Body of pancreas (tissue), 4 donors: ENCODE measurements at places on chromosomes 2 and 18.

- DNase-seq, result no peak
Measured at GRCh38 chr2:97735161-97735561, 21.8 kb downstream of the ZAP70 start.

- no peak for DNase-seq
Measured at GRCh38 chr18:8409151-8409550, 200.1 kb upstream of the RAB12 start.

DNA sequence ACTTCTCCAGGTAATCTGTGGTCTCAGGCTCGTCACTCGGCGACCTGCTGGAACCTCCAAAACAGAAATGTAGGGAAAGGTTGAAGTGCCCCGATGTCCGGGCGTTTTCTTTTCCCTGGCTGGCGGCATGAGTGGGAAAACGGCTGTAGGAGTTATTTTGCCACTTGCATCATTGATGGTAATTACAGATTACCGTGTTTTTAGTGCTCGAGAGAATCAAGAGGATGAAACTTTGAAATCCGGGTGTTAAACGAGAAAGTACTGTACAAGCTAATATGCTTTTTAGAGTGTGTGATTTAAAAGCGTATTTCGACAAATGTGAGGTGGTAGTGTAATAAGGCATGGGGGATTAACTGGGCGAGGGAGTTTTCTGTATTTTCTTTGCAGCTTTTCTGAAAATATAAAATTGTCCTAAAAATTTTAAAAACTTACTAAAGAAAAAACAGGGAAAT is 819 bp downstream of the GRHL1 start:
- DNase-seq, result peak; percentile 36

DNA sequence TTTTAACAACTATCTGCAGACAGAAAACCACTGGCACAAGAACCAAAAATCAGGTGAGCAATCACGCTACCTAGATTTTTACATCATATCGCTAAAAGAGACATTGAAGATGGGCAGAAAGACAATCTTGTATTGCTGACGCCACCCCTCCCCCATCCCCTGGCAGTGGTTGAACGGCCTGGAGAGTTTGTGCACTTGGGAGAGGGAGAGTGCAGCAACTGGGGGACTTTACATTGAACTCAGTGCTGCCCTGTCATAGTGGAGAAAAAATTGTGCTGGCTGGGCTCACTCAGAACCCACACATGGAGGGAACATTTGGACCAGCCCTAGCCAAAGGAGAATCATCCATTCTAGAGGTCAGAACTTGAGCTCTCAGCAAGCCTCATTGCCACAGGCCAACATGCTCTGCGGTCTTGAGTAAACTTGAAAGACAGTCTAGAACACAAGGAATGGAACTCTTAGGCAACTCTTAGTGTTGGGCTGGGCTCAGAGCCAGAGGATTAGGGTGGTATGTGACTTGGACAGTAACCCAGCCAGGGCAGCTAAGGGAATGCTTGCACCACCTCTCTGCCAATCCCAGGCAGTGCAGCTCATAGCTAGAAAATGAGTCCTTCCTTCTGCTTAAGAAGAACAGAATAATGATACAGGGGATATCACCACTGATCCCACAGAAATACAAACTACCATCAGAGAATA is 220.0 kb upstream of the CYP26B1 start:
- DNase-seq, result peak; percentile 58

- no peak for DNase-seq
Measured at GRCh38 chr2:196555161-196555560, 84.4 kb upstream of the CCDC150 start.

DNA sequence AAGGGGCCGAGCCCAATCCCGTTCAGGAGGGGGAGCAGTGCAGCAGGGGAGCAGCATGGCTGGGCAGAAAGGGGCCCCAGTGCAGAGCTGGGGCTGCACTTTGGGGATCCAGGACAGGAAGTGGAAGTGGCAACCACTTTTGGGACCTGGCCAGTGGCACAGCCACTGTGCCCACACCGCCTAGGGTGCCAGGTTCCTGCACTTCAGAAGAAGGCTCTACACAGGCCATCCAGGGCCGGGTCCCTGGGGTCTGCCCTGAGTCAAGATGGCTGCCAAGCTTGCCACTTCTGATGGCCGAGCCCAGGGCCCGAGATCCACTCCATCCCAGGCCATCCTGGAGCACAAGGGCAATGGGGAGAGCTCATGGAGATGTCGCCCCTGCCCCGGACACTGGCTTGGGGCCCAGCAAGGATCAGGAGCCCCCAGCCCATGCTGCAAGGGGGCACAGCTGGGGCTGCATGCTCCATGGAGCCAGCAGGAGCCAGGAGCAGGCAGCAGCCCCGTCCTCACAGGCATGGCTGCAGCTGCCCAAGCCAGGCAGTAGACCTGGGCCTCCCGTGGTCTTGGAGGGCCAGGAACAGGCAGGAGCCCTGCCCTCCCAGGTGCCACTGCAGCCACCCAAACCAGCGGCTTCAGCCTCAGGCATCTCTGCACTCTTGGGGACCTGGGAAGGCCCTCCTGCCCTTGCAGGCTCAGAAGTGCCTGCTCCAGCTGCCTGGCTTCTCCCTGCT is 35.0 kb upstream of the ID2 start:
- no peak for DNase-seq

GRCh38 chr18:46706968-46707367 is 49.9 kb downstream of the ST8SIA5 start:
- no peak for DNase-seq

DNA sequence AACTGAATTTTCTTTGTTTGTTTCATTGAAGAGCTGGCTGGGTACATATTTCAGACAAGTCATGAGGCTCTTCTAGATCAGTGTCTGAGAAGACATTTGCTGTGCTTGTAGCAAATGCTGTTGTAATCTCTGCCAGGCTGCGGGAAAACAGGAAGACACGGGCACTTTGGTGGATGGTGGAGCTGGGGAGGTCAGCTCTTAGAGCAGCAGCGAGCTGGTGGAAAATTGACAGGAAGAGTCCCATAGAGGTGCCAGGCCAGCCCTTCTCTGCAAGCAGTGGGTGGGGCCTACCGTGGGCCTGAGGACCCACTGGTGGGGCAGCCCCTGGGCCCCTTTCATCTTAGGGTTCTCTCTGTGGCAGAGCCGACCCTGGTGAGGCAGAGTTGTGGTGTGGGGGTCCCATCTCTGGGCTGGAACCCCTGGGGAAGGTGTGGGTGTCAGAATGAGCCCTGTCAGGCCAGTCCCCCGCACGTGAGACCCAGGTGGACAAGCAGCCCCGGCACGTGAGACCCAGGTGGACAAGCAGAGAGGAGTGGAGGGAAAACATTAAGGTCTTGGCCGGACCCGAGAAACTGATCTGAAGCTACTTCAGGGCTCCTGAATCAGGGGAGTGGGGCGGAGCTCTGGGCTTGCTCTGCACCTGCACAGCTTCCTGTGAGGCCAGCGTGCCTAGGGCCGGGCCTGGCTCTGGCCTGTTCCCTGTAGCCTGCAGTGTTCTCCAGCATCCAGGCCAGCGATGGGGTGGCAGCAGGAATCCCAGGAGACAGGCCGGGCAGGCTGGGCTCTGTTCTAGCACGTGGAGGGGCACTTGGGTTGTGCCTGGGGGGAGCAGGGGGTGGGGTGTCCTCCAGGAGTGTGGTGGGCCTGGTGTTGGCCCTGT is 273.5 kb upstream of the HDAC4 start:
- DNase-seq, result no peak

DNA sequence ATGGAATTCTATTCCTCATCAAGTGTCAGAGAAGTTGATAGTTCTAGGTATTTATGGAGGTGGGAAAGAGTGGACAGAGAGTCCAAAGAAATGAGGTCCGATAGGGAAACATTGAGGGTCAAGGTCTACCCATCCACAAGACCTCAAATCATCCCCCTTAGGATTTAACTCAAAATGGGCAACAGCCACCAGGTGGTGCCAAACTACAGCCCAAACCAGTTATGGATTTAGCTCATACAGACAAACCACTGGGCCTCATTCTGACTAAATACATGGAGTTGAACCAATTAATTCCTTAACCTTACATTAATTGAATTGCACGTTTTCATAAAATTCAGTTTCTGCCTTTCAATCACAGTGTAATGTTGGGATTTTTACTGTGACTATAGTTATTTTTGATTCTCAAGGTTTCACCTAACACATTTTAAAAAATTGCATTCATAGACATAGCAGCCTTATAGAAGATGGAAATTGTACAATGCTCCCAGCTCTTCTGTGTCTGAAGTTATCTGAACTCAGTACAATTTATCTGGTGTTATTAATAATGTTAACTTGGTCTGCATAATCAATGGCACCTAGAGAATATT is 98.2 kb upstream of the HNMT start:
- DNase-seq, result peak; percentile 25

- DNase-seq, result no peak
Measured at GRCh38 chr2:191945623-191946022, 98.7 kb upstream of the CAVIN2 start.

GRCh38 chr2:127887082-127887775 is 1.5 kb upstream of the AMMECR1L start:
- DNase-seq, result no peak

GRCh38 chr18:50441016-50441415 is 66.2 kb downstream of the SKA1 start:
- DNase-seq, result no peak

GRCh38 chr18:8800445-8800844 is 95.1 kb downstream of the MTCL1 start:
- DNase-seq, result no peak

DNA sequence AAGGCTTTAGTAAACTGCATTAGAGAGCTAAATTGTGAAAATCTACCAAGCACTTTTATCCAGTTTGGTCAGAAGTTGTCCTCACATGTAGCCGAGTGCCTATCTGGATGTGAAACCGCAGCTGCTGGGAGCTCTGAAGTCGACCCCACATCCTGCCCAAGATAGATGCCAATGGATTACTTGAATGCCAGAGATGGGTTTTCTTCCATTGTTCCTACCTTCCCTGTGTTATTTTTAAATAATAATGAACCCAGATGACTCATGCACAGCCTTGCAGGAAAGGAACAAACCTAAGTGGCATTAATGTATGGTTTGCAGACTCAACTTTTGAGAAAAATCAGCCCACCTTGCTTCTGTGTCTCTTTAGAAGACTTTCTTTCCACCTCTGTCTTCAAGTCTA is 408.5 kb downstream of the FBXO15 start:
- DNase-seq, result no peak

- DNase-seq, result no peak
Measured at GRCh38 chr2:65638443-65638842, 206.0 kb upstream of the SPRED2 start.

DNA sequence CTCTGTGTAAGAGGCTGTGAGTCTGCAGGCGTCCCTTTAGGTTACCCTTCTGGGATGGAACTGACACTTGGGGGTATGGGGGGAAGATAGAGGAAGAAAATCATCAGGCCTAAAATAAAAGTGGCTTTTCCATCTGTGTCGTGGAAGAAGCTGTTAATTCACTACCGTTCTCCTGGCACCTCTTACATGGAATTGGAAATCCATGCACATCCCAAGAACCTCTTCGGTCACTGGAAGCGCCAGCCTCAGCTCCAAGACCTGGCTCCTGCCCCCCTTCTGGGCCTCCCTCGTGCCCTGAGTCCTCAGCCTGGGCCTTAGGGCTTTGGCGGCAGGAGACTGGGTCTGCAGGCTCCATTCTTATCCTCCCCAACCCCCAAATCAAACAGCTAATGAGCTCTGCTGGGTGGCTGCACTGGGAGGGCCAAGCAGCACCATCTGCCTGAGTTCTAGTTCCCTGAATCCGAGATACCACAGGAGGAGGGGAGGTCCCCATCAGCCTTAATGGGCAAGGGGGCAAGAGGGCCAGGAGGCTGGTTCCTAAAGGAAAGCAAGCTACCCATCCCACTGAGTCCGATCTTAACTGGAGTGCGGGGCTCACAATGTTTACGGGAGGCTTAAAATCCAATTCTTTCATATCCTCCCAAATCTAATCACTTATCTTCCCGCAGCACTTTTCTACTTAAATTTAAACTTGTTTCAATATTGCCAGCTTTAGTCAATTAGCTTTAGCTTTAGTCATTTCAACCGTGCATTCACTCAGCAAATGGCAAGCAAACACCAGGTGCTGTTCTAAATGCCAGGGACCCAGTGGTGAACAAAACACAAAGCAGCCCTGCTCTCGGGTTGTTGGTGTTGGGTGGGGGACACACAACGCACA is 52.8 kb downstream of the FAM178B start:
- DNase-seq, result no peak

- DNase-seq, result no peak
Measured at GRCh38 chr2:202161151-202161835, 77.1 kb downstream of the SUMO1 start.

DNA sequence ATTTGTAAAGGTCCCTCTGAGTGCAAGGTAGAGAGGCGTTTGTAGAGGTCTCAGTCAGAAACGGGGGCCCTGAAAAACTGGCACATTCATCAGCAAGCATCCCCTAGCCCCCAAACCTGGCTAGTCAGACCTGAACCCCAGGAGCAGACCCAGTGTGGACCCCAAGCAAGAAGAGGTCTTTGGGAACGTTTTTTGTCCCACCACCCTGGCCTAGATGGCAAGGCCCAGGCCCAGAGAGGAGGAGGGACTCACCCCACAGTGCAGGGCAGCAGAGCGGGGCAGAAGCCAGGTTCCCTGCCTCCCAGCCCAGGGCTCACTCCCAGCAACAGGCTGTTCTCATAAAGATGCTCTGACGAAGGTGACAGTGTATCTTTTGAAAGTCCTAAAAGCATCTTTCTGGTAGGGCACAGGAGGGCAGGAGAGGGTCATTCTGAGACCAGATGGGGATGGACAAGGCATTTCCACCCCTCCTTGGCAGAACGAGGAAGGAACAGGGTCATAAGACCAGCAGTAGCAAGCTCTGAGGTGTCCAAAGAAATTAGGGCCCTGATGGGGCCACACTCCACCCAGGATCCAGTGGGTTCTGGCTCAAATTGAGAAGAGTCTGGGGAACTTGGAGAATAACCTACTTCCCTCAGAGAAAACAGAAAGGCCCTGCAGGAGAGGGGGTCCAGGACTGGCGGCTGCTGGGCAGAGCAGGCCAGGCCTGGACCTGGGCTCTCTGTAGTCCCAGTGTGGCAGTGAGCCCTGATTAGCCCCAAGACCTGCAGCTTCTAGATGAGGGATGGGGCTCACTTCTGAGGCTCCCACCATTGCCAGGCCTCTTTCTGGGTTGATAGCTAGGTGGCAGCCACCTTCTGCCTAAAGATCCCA is 18.2 kb downstream of the ADRA2B start:
- no peak for DNase-seq

DNA sequence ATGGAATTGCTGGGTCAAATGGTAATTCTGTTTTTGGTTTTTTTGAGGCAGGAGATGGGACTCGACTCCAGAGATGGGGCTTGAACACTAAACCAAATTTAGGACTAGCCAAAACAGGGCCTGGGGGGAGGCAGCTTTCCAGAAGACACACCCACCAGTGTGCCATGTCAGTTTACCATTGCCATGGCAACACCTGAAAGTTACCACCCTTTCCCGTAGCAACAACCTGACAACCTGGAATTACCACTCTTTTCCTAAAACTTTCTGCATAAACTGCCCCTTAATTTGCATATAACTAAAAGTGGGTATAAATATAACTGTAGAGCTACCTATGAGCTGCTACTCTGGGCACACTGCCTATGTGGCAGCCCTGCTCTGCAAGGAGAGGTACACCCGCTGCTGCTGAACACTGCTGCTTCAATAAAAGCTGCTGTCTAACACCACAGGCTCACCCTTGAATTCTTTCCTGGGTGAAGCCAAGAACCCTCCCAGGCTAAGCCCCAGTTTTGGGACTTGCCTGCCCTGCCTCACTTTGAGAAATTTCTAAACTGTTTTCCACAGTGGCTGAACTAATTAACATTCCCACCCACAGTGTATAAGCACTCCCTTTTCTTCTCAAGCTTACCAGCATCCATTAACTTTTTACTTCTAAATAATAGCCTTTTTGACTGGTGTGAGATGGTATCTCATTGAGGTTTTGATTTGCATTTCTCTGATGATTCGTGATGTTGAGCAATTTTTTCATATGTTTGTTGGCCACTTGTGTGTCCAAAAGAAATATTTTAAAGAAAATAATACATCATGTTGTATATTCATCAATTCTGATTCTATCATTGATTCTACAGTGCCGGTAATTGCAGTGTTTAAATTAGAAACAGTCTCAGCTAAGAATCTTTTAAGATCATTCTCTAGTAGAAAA is 10.6 kb downstream of the CDK15 start:
- no peak for DNase-seq
